ENCODE measurements at places on chromosomes 12 and 14.

GRCh38 chr12:105803292-105803691, 335.5 kb downstream of the NUAK1 start:
- no peak for DNase-seq

DNA sequence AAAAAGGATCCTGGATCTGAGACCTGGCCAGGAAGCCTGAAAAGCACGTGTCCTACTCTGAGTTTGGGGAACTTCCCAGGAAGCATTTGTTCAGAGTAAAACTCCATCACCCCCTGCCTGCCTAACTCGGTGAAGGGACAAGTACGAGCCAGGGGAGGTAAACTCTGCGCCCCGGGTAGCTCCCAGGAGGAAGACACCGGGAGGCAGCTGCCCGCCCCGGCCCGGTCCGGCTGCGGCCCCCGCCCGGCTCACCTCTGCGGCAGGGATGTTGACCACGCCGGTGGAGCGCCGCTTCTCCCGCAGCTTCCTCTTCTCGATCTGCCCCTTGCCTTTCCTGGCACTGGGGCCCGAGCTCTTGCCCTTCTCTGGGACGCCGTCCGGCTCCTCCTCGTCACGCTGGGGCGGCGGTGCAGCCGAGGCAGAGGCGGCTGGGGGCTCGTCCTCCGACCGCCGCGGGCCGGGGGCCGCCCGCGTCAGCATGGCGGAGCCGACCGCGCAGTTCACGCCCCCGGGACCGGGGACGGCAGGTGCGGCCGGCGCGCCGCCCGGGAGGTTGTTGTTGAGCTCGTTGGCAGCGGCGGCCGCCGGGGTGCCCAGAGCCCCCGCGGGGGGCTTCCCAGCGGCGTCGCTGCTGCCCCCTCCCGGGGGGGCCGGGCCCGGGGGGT, 1.2 kb downstream of the PAWR start:
- DNase-seq: peak; percentile 49

- no peak for DNase-seq
Measured at GRCh38 chr12:40718878-40719372, 26.7 kb downstream of the CNTN1 start.

DNA sequence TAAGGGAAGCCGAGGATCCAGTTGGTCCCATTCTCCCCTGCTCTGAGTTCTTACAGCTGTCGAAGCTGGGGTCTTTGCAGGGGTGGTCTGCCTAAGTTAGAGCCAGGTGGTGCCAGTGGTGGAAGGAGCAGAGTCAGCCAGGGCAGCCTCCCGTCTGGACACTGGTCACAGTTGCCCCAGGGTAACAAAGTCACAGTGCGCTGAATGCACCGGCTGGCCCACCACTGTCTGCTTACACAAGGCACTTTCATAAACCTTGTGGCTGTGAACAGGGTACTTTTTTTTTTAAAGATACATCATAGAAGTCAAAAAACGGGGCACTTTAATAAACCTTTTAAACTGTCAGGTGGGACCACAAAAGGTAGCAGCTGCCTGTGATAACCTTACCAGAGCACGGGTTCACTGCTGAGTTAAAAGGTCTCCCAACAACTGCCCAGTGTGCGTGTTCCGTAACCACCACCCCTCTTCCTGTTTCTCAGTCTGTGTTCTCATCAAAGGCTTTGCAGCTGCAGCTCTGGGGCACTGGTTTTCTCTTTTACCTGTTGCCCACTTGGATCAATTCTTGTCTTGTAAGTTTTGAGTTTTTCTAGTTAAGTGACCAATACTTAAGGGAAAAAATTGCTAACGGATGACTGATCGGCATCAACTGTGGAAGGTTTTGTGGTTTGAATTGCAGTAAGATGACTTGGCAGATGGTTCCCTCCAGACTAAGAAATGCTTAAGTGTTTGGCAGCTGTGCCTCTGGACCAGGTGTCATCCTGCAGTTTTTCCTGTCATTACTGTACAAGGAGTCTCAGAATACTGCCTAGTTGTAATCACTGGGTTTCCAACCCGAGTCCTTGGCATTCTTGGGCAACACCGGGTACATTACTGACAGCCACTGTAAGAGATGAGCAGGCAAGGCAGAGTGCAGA, 55.9 kb downstream of the DYNC1H1 start:
- peak; percentile 17 for DNase-seq

DNA sequence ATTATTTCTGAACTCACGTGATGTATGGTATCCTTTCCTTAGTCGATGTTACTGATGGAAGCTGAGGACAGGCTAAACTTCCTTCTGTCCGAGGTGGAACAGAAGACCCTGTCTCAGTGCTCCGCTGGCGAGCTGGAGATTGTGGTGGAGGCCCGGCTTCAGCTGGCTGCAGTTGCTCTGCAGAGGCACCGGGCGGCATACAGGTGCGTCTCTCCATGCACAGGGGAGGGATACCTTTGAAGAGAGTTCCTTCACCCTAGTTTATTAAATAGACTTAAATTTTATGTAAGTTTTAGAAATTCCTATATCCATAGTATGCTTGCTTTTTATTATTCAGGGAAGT, 186.7 kb upstream of the NEDD1 start:
- no peak for DNase-seq

- no peak for DNase-seq
Measured at GRCh38 chr14:66982247-66982646, 207.0 kb upstream of the GARIN2 start.
